ENCODE measurements at places on chromosomes 7 and 10. TPM values are rescaled to one million over a fixed set of nuclear protein-coding genes. Genes with fewer than 3 reads are reported as not detected.

ACSL5 gene
- total RNA-seq = 26.7 TPM

OR6V1 gene
- not detected for total RNA-seq

OR9A2 gene
- total RNA-seq = not detected

CALY gene
- not detected for total RNA-seq

TMEM213 gene
- not detected for total RNA-seq

GPR146 gene
- 29.4 TPM for total RNA-seq

FGL2 gene
- under 0.01 TPM for total RNA-seq

ZNF736 gene
- 10.4 TPM for total RNA-seq

CHN2 gene
- 1.6 TPM for total RNA-seq

MRC1 gene
- total RNA-seq = 0.38 TPM

RNF32 gene
- total RNA-seq = not detected

MET gene
- total RNA-seq = 103 TPM

TRPV5 gene
- 0.10 TPM for total RNA-seq

DPYSL4 gene
- total RNA-seq = 47.4 TPM

CLDN4 gene
- total RNA-seq = under 0.01 TPM

IL2RA gene
- total RNA-seq = not detected

UPK3B gene
- not detected for total RNA-seq

All from vein endothelial cell (primary cell).